ENCODE measurements at places on chromosomes 4 and X.

GRCh38 chr4:56696056-56696455, 15.0 kb upstream of the HOPX start:
- no peak for DNase-seq

- no peak for DNase-seq
Observed at GRCh38 chrX:2320580-2321327, 180.0 kb downstream of the DHRSX start.

- DNase-seq: peak; percentile 36
Observed at GRCh38 chrX:153708415-153708814, 15.8 kb downstream of the BCAP31 start.

DNA sequence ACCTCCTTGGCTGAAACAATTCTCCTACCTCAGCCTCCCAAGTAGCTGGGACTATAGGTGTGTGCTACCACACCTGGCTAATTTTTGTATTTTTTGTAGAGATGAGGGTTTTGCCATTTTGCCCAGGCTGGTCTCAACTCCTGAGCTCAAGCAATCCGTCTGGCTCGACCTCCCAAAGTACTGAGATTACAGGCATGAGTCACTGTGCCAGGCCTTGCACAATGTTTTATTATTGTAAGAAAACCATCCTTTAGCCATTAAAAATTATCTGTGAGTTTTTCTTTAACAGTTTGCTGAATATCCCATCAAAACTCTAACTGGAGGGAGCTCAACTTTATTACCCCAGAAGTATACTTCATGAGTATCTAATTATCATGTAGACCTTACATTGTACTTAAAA, 900.3 kb downstream of the PCDH7 start:
- DNase-seq: no peak

- DNase-seq: no peak
Observed at GRCh38 chr4:141121768-141122454, 11.4 kb downstream of the RNF150 start.

GRCh38 chr4:53579826-53580225, 11.5 kb downstream of the LNX1 start:
- DNase-seq: no peak

Measured in NCI-H2081 (cell line).